ENCODE measurements at places on chromosomes 16 and 17. TPM values are rescaled to one million over a fixed set of nuclear protein-coding genes. Genes with fewer than 3 reads are reported as not detected.

DNA sequence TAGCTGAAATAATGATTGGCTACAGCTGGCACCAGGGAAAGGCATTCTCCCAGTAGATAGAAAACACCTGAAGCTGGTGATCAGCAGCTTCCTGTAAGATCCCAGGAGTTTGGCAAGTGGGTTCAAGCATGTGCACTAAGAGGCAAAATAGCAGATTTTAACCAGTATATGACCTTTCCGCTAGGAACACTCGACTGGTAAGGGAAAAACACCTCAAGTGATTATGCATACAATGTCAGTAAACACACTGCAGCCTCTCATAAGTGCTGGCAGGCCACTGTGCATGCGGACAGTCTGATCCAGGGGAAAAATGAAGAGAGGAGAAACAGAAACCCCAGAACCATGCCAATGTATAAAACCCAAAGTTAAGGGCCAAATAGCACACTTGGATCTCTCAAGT is 49.0 kb upstream of the HLF start:
- no peaks in the 10 kb centered on the region for H3K36me3 ChIP-seq
- no peaks in the 10 kb centered on the region for H3K27me3 ChIP-seq
- no peaks in the 10 kb centered on the region for H3K4me1 ChIP-seq
- no peak overlapping the region for H3K4me3 ChIP-seq
- no peak for DNase-seq

- no peak overlapping the region for H3K4me3 ChIP-seq
- no peak overlapping the region for H3K27ac ChIP-seq
- DNase-seq: no peak
- H3K36me3 ChIP-seq: no peaks in the 10 kb centered on the region
- H3K4me1 ChIP-seq: no peaks in the 10 kb centered on the region
Measured at GRCh38 chr17:48328457-48328856, 101.6 kb downstream of the SKAP1 start.

- peak; percentile 7 for DNase-seq
- H3K36me3 ChIP-seq: no peaks in the 10 kb centered on the region
- H3K4me3 ChIP-seq: no peak overlapping the region
- peaks cover under 1% of the 10 kb centered on the region for H3K27me3 ChIP-seq
Measured at GRCh38 chr17:16923097-16923903, 48.6 kb downstream of the TNFRSF13B start.

DNA sequence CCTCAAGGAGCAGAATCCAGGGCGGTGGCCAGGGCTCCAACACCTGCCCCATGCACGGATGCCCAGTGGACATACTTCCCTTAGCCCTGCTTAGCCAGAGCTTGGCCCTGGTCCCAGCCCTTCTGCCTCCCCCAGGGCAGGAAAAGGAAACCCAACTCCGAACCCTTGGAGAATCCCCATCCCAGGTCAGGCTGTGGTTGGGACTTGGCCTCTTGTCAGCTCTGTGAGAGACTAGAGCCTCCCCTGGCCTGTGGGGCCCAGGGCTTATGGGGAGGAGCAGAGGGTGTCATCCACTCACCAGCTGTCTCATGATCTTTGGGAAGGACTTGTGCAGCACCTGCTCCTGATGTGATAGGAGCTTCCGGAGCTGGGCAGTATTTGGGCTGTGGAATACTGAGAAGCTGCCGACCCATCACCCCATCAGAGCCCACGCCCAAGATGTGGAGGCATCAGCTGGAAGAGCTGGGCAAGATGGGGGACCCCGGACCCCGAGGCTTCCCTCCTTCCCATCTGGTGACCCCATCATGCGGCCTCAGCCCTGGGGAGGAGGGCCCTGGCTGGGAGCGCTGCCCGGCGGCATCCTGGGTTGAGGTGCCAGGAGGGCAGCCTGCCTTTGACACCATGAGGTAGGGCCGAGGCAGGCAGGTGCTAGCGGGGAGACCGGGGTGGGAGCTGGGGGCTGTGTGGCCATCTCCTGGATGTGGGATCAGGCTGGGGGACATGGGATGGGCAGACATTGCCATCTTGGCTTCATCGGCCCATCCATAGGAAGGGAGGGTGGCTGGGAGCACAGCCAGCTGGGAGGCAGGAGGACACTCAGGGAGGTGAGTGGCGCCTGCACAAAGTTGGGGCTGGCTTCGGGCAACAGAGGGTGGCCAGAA is 45.1 kb downstream of the TNFRSF13B start:
- H3K27me3 ChIP-seq: peaks cover 6% of the 10 kb centered on the region
- DNase-seq: peak; percentile 5
- no peak overlapping the region for H3K27ac ChIP-seq
- no peaks in the 10 kb centered on the region for H3K36me3 ChIP-seq
- no peak overlapping the region for H3K4me3 ChIP-seq

- peaks cover 18% of the 10 kb centered on the region for H3K4me1 ChIP-seq
- peaks cover 19% of the 10 kb centered on the region for H3K27me3 ChIP-seq
- H3K36me3 ChIP-seq: no peaks in the 10 kb centered on the region
- no peak overlapping the region for H3K27ac ChIP-seq
Measured at GRCh38 chr17:15918661-15919259, 26.2 kb upstream of the ADORA2B start.

DNA sequence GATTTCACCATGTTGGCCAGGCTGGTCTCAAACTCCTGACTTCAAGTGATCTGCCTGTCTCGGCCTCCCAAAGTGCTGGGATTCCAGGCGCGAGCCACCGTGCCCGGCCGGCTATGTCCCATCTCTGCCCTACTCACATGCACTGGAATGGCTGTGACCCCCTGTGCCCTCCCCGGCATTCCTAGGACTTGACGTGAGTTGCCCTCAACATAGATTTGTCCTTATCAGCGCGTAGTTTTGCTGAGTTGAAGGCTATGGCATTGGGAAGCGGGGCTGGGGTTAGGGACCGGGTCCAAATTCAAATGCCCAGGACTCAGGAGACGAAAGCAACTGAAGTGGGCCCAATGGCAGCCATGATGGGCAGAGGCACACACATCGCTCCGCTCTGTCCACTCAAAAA is 5.8 kb downstream of the UNC13D start:
- H3K27me3 ChIP-seq: no peaks in the 10 kb centered on the region
- H3K4me3 ChIP-seq: no peak overlapping the region
- no peak overlapping the region for H3K27ac ChIP-seq
- peaks cover 9% of the 10 kb centered on the region for H3K36me3 ChIP-seq
- H3K4me1 ChIP-seq: peaks cover 16% of the 10 kb centered on the region

GRCh38 chr16:20762404-20763123 is 1.2 kb upstream of the ACSM3 start:
- DNase-seq: no peak
- H3K36me3 ChIP-seq: no peaks in the 10 kb centered on the region
- H3K4me3 ChIP-seq: no peak overlapping the region
- no peaks in the 10 kb centered on the region for H3K27me3 ChIP-seq
- H3K27ac ChIP-seq: no peak overlapping the region

GRCh38 chr16:27408602-27409031 is 6.6 kb downstream of the IL21R start:
- no peak overlapping the region for H3K4me3 ChIP-seq
- H3K36me3 ChIP-seq: no peaks in the 10 kb centered on the region
- H3K27ac ChIP-seq: no peak overlapping the region
- H3K4me1 ChIP-seq: no peaks in the 10 kb centered on the region
- DNase-seq: no peak

GRCh38 chr17:49383060-49383459 is 21.0 kb upstream of the ZNF652 start:
- no peaks in the 10 kb centered on the region for H3K4me1 ChIP-seq
- no peak overlapping the region for H3K4me3 ChIP-seq
- H3K27me3 ChIP-seq: peaks cover 12% of the 10 kb centered on the region
- H3K36me3 ChIP-seq: no peaks in the 10 kb centered on the region
- no peak overlapping the region for H3K27ac ChIP-seq

GRCh38 chr16:71364133-71364681 is 5.7 kb downstream of the CALB2 start:
- H3K27me3 ChIP-seq: peaks cover 90% of the 10 kb centered on the region
- H3K4me3 ChIP-seq: no peak overlapping the region
- no peak for DNase-seq
- H3K36me3 ChIP-seq: no peaks in the 10 kb centered on the region

ASPHD1 gene
- total RNA-seq: not detected

CACNG3 gene
- total RNA-seq: not detected

RAPGEFL1 gene
- 3.7 TPM for total RNA-seq

WNT9B gene
- 0.85 TPM for total RNA-seq

CHRNB1 gene
- total RNA-seq: 8.7 TPM

MRPL12 gene
- 157 TPM for total RNA-seq

EVPL gene
- total RNA-seq: not detected

SLC16A6 gene
- total RNA-seq: 0.08 TPM

SLC52A1 gene
- total RNA-seq: not detected

DRC7 gene
- total RNA-seq: not detected

ZNF785 gene
- total RNA-seq: 7.1 TPM

Measured in left ventricle myocardium inferior (tissue), 1 donor.